ENCODE measurements at places on chromosomes 4 and X. TPM values are rescaled to one million over a fixed set of nuclear protein-coding genes. Genes with fewer than 3 reads are reported as not detected.

GRCh38 chr4:38647101-38647819 lies 16.7 kb upstream of the KLF3 start:
- no peak for DNase-seq

DNA sequence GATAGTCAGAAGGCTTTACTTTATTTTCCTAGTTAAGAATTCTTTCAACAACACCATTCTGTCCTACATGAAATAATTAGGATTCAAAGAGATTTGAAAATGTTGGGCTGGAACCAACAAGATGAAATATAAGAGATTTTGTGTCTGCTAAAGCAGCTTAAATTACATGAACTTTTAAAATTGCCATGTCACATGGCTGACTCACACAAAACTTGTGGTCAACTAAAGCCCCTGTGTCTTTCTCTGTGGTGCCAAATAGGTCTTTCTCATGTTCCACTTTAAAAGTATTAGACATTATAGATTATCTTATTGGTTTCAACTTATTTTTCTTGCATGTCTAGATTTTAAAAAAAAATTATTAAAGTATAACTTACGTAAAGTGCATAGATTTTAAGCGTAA lies 60.8 kb upstream of the FHL1 start:
- no peak for DNase-seq

DNA sequence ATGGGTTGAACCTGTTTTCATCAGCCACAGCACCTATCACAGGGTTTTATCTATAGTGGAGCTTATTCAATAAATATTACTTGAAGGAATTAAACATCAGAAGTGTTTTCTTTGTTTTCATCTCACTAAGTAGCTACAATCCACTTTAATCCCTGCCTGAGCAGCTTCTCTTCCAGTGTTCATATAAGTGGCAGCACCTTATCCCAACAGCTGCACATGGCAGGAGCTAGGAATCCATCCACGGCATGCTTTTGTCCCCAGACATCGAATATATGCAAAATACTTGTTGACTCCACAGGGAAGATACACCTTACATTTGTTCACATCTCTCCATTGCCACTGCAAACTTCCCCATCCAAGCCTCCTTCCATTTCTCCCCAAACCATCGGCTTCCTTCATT lies 549.8 kb upstream of the FAM241A start:
- no peak for DNase-seq

DNA sequence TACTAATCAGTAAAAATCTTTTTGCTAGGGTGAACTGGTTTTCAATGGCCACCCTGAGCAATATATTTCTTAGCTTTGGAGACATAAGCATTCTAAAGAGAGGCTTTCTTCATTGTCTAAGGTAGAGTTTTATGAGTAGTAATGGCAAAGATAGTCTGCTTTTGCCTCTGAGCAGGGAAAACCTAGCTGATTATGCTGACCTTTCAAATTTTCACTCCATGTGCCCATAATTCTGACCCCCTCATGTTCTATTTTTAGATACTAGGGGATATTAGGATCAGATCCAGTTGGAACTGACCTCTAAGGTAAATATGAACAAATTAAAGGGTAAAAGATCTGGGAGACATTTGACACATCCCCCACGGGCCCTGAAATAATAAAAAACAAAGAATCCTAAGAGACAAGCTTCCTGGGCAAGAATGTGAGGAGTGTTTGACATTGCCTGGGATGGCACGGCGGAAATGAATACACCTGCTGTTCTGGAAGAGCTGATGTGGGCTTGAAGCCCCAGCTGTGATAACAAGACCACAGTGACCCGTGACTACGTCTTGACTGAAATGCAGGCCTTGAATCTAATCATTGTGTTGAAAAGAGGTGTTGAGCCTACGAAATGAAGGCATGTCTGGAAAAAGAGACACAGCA lies 392.1 kb upstream of the FRG1 start:
- no peak for DNase-seq

- DNase-seq: no peak
These were observed 9.9 kb upstream of the PRSS48 start for GRCh38 chr4:151267104-151267503.

GRCh38 chr4:38621028-38621684 lies 42.8 kb upstream of the KLF3 start:
- DNase-seq: no peak

DNA sequence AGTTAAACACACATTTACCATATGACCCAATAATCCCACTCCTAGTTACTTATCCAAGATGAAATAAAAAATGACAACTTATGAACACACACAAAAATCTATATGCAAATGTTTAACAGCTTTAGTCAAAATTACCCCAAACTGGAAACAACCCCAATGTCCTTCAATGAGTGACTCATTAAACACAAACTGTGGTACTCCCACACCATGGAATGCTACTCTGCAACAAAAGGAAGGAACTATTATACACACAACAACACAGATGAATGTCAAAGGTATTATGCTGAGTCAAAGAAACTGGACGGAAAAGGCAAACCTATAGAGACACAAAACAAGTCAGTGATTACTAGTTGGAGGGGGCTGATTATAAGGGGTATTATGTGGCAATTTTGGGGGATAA lies 40.5 kb downstream of the MED14 start:
- no peak for DNase-seq

DNA sequence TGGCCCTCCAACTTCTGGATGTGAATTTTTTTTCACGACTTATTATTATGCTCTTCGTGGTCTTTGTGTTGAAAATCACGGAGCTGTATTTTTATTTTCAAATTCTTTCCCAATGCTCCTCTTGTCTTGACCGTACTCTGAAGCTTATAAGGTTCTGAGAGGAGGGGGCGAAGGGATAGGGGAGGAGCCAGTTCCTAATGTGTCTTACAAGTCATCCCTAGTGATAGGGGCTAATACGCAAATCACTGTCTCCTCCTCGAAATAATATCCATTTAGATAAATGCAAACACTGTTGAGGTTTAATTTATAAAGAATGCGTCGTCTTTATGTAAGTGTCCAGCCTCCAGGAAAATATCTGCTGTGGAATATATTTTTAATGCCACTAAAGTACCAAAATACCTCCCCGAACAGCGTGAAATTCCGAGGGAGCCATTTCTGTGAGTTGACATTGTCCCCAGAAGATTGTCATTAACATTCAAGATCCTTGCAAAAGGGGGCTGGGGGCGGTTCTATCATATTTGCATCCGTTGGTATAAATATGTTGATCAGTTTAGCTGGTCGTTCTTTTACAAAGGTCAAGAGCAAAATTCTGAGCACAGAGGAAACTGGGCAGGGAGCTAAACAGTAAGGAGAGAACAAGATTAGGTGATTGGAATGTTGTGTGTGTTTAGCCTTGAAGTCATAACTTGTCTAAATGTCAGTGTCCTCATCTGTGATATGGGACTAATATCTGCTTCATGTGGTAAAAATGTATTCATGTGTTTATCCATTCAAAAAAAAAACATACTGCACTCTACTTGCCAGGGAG lies 3.7 kb upstream of the FAT1 start:
- no peak for DNase-seq

DNA sequence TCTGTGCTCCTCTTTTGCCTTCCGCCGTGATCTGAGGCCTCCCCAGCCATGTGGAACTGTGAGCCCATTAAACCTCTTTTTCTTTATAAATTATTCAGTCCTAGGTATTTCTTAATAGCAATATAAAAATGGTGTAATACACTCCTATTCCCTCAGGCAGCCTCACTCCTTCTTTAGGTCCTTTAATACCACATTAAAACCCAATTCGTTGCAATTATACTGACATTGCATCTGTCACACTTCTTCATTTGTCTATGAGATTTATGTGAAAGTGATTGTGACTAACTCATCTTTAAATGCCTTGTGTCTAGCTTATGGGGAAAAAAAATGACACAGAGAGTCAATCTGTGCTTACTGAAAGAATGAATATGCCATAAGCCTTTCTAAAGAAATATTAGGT lies 1035.2 kb upstream of the SLIT2 start:
- DNase-seq: no peak

GRCh38 chr4:158991534-158992155 lies 111.2 kb upstream of the RAPGEF2 start:
- DNase-seq: no peak

- DNase-seq: no peak
These were observed 1.3 kb downstream of the FAM149A start for GRCh38 chr4:186105647-186106321.

GRCh38 chrX:124209792-124210576 lies 122.5 kb upstream of the TEX13D start:
- no peak for DNase-seq

- no peak for DNase-seq
These were observed 299.2 kb downstream of the UNC5C start for GRCh38 chr4:95249426-95250021.

- no peak for DNase-seq
These were observed 69.2 kb downstream of the HEPH start for GRCh38 chrX:66233209-66233608.

DNA sequence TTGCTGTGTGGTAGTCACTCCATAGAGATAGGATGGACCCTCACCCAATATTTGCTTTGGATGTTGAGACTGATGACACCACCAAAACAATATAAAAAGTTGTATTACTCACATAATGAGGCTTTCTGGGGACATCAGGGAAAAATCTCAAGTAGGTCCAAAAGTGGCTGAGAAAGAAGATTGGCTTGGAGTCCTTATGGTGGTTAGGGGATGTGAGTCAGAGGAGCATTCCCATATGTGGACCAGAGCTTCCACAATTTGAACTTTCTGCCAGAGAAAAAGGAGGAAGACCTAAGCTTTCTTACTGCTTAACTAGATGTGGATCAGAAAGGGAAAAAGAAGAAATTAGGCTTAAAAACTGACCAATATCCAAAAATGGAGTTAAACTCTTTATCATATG lies 460.5 kb downstream of the SH3BGRL start:
- no peak for DNase-seq

DNA sequence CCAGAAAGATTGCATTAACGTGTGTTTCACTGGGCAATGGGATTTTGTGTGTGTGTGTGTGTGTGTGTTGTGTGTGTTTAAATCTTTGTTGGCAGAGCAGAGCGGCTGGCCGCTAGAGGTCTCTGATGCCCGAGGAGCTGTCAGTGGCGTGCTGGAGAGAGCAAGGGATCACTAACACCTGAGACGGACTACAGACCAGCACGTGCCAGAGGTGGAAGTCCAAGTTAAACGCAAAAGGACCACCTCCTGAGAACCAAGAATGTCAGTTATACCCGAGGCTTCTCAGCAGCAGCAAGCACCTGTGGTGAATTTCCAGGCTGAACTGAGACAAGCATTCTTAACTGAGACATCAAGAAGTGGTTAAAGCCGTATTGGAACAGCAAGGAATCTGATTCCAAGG lies 9.0 kb upstream of the SLC25A14 start:
- no peak for DNase-seq

RHOXF1 gene
- not detected for total RNA-seq

HSD17B13 gene
- total RNA-seq: 0.16 TPM

HSFX4 gene
- total RNA-seq: not detected

TIGD4 gene
- 0.19 TPM for total RNA-seq

ZDHHC15 gene
- 0.08 TPM for total RNA-seq

TSPAN6 gene
- total RNA-seq: 50.8 TPM

AKAP14 gene
- not detected for total RNA-seq

MAGED4 gene
- total RNA-seq: 95.8 TPM

TEX13D gene
- not detected for total RNA-seq

NSG1 gene
- not detected for total RNA-seq

Measured in osteocyte (in vitro differentiated cells).